ENCODE measurements at places on chromosomes 1 and 21.

DNA sequence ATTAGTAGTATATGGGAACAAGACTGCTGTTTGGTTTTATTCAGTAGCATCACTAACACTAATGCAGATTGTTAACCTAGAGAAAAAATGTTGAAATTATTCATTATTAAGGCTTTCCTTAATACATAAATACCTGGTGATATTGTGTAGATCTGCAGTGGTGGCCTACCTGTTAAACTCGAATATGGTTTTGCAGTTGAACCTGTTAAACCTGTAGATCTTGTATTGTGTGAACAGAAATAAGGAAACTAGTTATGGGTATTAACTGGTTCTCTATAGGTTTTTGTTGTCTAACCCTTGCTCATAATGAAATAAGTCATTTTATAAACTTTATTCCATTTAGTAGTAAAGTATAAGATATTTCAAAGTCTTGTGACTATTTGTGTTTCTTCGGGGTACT, 23.9 kb downstream of the PKN2 start:
- DNase-seq: no peak

DNA sequence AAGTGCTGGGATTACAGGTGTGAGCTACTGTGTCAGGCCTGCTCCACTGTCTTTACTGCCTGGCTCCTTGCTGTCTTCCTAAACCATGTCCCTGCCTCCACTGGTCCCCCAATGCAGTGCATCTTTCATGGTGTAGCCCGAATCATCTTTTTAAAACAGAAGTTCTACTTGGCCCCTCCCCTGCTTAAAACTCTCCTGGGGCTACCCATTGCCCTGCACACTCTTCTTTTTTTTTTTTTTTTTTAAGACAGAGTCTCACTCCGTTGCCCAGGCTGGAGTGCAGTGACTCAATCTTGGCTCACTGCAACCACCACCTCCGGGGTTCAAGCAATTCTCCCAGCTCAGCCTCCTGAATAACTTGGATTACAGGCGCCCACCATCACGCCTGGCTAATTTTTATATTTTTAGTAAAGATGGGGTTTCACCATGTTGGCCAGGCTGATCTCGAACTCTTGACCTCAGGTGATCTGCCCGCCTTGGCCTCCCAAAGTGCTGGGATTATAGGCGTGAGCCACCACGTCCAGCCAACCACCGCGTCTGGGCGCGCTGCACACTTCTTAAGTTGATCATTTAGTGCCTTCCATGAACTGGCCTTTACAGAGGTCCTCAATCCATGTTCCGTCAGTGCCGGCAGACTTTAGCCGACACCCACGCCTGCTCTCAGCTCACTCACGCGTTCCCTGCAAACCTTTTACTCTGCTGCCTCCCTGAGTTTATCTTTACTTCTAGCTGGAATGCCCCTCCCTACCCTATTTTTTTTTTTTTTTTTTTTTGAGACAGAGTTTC, 2.4 kb downstream of the FCN3 start:
- DNase-seq: no peak

- DNase-seq: no peak
Measured at GRCh38 chr1:151504759-151505158, 6.4 kb upstream of the CGN start.

DNA sequence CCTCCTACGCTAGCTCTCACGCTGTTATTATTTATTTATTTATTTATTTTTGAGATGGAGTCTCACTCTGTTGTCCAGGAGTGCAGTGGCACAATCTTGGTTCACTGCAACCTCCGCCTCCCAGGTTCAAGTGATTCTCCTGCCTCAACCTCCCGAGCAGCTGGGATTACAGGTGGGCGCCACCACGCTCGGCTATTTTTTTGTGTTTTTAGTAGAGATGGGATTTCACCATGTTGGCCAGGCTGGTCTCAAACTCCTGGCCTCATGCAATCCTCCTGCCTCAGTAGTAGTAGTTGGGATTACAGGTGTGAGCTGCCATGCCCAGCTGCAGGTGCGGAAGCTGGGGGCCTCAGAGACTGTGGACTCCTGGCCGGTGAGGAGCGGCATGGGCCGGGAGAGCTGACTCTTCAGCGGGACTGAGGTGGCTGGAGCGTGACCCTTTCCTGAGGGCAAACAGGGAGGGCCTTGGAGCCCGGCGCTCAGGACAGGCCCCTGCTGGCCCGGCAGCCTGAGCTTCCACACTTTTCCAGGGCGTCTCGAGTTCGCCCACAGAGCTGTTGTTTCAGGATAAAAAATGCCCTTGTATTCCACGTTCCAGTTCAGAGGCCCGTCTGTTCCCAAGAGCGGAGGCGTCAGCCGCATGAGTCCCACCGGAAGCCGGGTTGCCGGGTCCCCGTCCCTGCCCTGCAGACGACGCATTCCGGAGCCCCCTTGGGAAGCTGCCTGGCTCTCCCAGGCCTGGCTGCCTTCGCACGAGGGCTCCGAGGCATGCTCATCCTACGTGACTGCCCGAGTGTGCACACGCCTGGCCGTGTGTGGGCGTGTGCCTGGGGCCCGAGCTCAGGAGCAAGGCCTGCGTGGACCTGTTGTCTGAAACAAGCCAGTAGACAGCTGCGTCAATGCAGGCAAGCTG, 126.2 kb downstream of the SIK1 start:
- no peak for DNase-seq

GRCh38 chr1:94560333-94560732, 18.8 kb upstream of the F3 start:
- no peak for DNase-seq

- DNase-seq: no peak
Measured at GRCh38 chr1:39142401-39143060, 62.0 kb upstream of the MACF1 start.

- no peak for DNase-seq
Measured at GRCh38 chr1:211328084-211328694, 1.6 kb downstream of the TRAF5 start.

- no peak for DNase-seq
Measured at GRCh38 chr1:19957779-19958178, 21.6 kb downstream of the PLA2G2A start.

- DNase-seq: no peak
Measured at GRCh38 chr1:90957497-90957896, 64.3 kb downstream of the ZNF644 start.

- DNase-seq: peak; percentile 17
Measured at GRCh38 chr1:228408869-228409805, 2.5 kb upstream of the TRIM11 start.

DNA sequence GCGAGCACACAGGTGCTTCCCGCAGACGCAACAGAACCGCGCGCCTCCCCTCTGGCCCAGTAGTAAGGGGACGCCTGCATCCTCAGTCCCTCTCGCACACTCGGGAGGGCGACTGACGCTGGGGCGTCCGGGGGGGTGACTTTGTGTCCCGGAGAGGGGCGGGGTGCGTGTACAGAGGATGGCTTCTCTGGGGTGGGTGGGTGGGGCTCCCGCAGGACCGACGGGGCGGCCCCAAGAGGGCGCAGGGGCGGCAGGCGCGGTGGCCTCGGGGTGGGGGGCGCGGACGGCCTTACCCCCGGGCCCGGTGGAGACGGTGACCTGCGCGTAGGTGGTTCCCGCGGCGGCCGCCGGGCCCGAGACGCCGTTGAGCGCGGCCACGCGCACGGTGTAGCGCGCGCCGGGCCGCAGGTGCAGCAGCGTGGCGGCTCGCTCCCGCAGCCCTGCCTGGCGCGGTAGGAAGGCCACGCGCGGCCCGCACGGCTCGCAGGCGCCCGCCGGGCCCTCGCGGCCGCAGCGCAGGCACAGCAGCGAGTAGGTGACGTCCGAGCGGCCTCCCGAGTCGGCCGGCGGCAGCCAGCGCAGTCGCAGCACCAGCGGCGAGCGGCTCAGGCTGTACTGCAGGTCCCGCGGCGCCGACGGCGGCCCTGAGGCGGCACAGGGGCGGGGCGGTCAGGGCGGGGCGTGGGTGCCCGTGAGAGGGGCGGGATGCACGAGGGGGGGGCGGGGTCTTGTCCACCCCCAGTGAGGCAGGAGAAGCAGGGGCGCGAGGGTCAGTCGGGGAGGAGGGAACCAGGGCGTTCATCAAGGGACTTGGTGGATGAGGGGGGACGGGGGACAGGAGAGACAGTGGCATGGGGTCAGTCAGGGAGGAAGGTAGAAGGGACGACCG, 12.1 kb downstream of the EPHA10 start:
- no peak for DNase-seq

DNA sequence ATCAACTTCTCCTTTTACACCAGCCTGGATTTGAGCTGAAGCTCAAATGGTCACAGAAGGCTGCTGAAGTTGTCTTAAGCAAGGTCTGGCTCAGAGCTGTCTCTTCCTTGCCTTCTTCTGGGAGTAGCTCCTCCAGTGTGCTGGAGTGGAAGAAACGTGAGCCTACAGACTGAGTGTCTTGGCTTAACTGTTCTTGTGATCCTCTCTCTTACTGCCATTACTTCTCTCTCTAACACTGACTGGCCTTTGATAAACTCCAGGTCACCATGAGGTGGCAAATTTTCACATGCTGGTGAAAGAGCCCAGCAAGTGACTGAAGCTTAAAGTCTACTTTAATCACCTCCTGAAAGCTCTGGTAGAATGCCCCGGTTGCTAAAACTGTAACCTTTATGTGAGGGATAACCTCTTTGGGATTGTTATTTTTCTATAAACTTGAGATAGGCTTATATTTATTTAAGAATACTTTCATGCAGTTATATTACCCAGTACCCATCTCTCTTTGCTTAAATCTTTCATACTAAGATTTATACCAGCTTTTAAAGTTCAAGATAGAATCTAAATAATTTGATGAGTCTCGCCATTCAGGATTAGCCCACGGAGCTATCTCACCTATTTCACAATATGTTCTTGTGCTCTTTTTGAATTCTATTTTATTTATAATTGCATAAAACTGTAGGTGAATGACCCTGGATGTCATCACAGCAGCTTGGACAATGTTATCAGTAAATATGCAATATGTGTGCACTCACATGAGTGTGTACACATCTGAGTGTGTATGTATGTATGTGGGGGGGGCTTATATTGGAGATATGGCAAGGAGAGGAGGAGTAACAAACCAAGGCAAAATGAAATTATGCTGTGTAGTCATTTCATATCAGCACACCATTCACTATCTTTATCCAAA, 924.0 kb downstream of the LTN1 start:
- DNase-seq: no peak

DNA sequence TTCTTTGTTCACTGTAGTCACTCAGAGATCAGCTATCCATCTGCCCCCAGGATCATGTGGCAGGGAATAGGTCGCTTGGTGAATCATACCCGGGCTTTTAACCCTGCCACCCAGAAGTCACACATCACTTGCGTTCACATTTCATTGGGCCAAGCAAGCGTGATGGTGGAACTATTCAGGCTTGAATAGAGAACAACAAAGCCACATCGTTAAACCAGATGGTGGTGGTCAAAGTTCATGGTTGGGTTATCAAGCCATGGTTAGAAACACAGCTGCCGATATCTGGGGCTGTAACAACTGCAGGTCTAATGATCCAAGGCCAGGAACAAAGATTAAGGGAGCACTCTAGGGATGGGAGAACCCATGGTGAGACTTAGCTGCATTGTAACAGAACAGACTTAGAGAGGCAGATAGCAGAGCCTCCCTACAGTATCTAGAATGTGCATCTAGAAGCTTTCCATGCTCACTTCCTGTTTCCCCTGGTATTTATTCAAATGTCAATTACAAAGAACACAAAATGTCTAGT, 40.0 kb upstream of the PTPRC start:
- DNase-seq: no peak

DNA sequence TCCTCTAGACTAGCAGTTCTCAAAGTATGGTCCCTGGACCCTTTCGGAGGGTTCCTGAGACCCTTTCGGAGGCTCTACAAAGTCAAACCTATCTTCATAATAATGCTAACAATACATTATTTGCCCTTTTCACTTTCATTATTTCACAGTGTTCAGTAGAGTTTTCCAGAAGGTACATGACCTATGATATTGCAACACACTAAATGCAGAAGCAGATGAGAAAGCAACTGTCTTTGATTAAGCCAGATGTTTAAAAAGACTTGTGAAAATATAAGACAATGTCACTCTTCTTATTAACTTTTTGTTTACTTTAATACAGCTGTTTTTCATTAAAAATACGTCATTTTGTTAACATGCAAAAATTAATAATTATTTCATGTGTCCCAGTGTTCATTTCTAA, 5.8 kb downstream of the KCNJ10 start:
- no peak for DNase-seq

DNA sequence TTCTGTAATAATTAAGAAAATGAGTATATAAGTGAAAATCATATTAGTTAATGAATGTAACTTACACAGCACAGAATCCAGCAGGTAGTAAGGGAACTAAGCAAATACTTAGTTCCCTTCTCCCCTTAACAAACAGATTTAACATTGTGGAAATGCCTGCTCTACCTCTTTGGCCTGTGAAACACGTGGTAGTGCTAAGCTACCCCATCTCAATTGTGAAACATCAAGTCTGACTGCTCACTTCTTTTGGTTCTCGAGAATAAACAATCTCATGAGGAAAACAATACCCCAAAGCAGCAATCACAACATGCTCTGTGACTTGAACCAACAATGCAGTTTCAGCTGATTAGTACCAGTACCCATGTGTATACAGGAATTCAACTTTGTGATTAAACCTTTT, 4.7 kb downstream of the MYSM1 start:
- DNase-seq: no peak

- DNase-seq: peak; percentile 95
Measured at GRCh38 chr21:36989699-36990507, 16.6 kb upstream of the RIPPLY3 start.

GRCh38 chr1:48679859-48680258, 96.8 kb downstream of the BEND5 start:
- DNase-seq: no peak

- DNase-seq: no peak
Measured at GRCh38 chr1:76919085-76919484, 51.8 kb downstream of the ST6GALNAC5 start.

DNA sequence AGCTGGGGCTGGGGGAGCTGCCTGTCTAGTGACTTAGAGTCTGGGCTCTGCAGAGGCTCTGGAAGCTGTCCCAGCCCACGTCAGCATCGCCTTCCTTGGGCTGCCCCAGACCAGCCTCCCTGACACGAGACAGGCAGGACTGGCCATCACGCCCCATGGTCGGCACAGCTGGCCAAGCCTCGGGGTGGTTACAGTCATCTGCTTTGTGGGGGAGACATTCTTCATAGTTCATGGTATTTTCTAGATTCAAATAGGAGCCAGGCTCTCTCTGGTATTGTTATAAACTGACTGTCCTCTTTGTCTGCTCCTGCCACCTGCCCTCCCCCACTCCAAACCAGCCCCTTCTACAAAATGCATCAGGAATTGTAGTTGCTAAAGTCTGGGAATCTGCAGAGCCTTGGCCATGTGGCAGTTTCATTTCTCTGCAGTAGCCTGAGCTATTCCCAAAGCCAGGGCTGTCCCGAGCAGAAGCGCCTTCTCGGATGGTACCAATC, 29.4 kb downstream of the OLFML2B start:
- peak; percentile 70 for DNase-seq

GRCh38 chr21:28640326-28640725, 352.4 kb downstream of the LTN1 start:
- DNase-seq: no peak

- DNase-seq: no peak
Measured at GRCh38 chr1:108042610-108043009, 77.6 kb upstream of the VAV3 start.

GRCh38 chr1:207991583-207992026, 80.7 kb upstream of the CD34 start:
- no peak for DNase-seq

- DNase-seq: no peak
Measured at GRCh38 chr21:39182484-39183271, 573 bp downstream of the PSMG1 start.

GRCh38 chr21:14675774-14676530, 129.8 kb upstream of the SAMSN1 start:
- no peak for DNase-seq
